ENCODE measurements at places on chromosomes 12 and 14.

DNA sequence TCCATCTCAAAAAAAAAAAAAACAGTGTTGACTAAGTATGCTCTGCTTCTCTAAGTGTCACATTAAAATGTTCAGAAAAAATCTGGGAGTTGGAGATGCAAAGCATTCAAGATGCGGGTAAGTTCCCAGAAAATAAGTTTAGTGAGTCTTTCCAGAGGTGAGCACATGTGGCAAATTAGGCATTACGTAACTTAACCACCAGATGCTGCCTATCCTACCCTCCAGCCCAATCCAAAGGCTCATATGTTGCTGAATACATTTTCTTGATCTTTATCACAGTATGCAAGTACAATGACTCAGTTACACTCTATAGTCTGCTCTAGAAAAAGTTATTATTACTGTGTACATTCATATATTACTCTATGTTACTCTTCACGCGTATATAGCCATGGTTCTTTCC is 3.6 kb downstream of the SLC2A14 start:
- peak; percentile 18 for DNase-seq

DNA sequence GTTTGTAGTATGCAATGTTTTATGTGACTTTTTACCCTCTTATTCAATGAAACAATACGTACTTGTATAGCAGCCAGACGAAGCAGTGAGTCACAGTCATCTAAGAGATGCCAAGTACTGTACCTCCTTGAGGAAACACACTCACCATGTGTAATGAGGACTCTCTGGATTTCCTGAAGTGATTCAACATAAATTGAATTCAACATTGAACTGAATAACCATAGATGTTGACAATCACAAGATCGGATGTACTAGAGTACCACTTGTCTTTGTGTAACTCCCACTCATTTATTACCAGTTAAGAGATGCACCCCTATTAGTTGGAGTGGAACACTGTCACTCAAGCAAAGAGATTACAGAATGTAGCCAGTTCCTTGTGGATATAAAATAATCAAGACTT is 175.2 kb upstream of the HMGA2 start:
- no peak for DNase-seq

- DNase-seq = no peak
These were observed 409.3 kb downstream of the BCAT1 start for GRCh38 chr12:24539646-24540045.

DNA sequence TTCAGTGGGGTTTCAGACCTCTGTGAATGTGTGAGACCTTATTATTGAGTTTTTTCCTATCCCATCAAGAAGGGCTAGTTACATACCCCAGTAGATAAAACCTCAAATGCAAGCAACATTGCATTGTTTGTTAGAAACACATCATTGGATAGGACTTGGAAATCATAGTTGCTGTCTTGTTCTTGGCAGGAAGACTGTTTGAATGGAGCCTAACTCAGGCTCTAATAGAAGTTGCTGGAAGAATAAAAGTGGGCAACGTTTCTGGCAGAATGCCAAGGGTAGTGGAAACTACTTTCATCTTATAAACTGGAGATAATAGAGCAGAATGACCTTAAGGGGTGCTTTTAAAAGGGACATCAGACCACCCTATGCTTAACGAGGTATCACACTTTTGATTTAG is 9.9 kb upstream of the PTHLH start:
- DNase-seq = no peak

- no peak for DNase-seq
These were observed 12.5 kb upstream of the STRN3 start for GRCh38 chr14:31038521-31039166.

- DNase-seq = no peak
These were observed 468.7 kb downstream of the NOVA1 start for GRCh38 chr14:26128931-26129671.

DNA sequence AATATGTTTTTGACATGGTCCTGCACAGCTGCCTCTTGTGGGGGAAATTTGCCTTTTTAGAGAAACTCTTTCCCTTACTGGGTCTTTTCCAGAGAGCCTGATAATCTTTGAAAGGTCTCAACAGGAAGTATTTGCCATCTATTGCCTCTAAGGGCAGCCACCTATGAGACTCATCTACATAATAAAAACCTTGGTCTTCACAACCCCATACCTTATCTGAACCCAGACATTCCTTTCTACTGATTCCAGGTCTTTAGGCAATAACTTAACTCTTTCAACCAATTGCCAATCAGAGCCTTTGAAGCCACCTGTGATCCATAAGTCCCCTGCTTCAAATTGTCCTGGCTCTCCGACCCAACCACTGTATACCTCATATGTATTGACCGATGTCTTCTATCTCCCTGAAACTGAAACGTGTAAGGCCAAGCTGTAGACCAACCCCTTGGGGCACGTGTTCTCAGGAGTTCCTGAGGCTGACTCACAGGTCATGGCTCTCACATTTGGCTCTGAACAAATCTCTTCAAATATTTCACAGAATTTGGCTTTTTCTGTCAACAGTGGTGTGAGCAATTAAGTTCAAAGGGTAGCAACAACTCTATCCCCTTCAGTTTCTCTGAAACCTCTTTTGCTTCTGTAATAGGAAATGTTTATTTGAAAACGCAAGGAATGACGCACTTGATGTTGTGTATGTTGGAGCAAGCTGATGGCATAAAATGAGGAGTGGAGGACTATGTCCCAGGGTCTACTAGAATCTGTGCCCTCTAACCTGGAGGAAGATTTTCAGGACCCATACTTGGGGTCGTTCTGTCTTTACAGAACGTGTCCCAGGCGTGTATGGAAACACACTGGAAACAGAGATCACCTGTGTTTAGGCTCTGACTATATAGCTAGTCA is 49.2 kb upstream of the EIF5 start:
- DNase-seq = no peak

DNA sequence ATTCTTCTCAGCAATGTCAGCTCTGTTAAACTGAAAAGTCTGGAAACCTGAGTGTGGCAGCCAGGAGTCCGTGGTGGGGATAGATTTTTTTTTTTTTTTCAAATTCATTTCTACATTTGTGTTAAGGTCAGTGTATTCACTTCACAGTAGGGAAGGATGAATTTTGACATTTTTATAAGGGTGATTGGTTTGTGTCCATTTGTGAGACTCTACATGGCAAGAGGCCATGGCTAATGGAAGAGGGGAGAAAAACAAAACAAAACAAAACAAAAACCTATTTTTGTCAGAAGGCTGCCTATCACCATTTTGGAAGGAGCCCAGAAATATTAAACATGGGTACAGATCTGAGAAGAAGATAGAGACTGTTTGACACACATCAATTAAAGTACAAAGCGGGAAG is 176.1 kb downstream of the RMST start:
- DNase-seq = no peak

- peak; percentile 48 for DNase-seq
These were observed 63.9 kb upstream of the PTGR2 start for GRCh38 chr14:73787486-73788316.

DNA sequence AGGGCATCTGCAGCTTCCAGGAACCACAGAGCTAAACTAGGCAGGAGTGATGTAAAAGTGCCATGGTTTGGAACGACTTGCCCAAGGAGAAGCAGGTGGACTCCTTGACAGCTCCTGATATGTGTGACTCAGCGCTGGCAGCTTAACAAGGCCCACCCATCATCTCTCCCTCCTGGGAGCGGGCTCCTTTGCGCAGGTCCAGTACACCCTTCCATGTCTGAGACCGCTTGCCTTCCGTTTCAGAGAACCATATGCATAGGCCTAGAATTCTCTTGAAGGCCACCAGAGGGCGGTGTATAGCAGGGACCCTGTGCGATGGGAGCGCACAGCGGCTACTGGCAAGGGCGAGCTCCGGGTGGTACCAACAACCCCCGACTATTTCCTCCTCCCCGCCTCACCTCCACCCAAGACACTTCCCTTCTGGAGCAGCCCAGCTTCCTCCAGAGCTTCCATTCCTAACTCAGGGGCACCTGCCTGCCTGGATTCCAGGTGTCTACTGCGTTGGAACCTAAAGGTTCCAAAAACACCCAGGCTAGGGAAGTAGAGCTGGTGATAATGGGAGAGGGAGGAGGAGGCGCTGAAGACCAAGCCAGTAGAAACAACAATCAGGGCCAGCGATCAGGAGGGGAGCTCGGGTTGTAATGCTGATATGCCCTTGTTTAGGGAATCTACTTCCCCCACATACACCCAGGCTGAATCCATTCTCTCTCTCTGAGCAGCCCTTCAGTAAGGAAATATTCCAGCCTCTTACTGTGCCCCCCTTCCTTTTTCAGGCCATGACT is 6.3 kb downstream of the DHH start:
- DNase-seq = peak; percentile 86

DNA sequence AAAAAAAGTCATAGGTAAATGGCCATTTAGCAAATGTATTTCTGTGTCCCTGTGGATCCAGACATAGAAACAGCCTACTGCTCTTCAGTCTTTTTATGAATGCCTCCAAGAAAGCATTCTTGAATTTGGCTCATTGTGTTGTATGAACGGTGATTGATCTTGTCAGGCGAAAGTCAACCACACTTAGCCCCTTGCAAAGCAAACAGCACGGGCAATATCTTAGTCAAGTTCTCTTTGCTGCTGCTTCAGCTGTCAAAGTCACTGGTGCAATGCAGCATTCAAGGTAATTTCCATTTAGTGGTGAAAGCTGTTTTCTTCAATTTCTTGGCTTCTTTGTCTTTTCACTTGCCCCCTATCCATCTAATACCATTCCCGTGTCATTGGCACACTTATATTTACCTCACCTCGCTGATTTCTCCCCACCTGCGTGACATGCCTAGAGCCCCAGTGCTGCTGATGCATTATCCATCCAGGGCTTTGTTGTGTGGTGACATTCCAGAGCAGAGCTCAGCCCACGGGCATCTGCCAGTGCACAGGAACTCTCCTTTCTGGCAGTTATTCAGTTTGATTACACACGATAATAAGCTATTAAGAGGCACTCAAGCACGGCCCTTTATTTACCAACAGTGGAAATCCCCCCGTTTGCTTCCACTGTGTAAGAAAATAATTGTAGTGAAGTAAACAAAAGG is 362.3 kb upstream of the NOVA1 start:
- DNase-seq = no peak

- no peak for DNase-seq
These were observed 58.8 kb upstream of the FBRSL1 start for GRCh38 chr12:132430838-132431774.

GRCh38 chr12:4900327-4900726 is 9.4 kb upstream of the KCNA1 start:
- no peak for DNase-seq
